Amniotic epithelial cell (primary cell): ENCODE measurements at places on chromosomes 3 and 15.
A peak's percentile ranks its signal among the peaks of the same experiment; 100 is the strongest.

DNA sequence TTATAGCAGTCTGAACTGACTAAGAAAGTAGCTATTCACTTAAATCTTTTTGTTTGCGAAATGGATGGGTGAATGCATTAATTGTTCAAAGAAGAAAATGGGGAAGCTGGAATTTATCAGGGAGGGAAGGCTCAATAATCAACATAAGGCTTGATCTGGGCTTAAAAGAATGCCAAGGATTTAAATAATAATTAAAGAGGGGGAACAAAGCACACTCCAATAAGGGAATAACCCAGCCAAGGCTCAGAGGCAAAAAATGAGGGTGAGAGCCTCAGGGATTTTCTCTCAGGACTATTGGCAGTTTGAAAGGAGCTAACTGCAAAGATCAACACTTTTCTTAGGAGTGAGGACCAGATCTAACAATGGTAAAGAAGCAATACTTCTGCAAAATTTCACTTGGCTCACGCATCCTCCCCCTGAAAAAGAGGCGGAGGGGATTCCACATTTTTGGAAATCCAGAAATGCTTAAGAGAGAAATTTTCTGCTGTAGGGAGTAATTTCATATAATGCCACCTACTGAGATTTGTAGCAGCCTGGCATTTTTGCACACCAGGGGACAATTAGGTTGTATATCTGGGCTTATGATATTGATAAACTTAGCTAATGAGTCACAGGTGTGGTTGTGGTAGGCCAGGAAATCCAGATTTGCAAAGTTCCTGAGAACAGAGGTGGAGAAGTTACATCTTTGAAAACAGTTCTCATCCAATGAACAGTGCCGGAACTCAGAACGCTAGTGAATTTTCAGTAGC lies 405.1 kb downstream of the TUSC7 start:
- DNase-seq: no peak

DNA sequence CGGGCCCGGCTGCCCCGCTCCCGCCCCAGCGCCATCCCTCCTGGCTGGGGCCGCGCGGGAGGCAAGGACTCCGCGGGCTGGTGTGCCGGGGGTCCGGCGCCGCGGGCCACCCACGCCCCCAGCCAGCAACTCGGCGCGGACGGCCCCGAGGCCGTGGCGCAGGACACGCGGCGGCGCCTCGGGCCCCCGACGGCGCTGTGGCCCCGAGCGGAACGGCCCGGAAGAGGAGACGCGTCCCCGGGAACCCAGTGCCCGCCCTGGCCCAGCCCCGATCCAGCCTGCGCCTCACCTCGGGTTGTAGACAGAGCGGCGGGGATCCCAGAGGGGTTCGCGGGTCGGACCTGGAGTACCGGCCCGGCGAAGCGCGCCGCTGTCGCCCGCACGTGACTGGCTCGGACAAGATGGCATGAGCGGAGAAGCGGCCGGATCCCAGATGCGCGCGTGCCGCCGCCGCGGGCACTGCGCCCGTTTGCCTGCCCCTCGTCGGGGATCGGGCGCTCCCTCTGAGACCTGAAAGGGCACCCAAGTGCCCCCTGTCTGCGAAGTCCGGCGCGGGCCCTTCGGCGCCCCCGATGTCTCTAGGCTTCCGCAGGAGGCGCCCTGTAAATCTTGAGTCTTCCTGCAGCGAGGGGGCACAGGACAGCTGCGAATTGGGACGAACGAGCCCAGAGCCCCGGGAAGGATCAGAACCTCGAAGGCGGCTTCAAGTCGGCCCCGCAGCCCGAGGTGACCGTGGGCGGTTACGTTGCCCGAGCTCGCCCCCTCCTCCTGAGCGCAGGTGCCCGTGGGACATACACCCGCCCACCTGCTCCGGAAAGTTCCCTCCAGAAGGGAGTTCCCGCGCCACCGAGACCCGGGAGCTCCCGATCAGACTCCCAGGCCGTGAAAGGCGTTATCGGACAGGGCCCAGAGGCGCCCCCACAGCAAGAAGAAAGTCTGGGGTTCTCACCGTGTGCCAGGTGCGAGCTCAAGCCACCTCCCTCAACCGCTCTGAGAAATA lies 598 bp upstream of the SFMBT1 start:
- no peak for DNase-seq

DNA sequence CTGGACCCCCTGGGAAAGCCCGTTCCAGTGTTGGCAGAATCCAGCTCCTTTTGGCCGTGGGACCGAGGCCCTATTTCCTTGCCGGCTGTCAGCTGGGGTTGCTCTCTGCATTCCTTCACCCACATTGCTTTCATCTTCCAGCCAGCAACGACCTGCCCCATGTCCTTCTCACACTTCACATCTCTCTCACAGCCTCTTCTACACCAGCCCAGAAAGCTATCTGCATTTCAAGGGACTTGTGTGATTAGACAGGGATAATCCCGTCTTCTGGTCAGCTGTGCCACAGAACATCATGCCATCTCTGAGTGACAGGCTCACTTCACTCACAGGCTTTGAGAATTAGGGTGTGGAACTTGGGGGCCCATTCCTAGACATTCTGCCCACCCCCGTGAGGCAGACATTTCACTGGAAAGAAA lies 16.4 kb downstream of the EFCC1 start:
- no peak for DNase-seq

DNA sequence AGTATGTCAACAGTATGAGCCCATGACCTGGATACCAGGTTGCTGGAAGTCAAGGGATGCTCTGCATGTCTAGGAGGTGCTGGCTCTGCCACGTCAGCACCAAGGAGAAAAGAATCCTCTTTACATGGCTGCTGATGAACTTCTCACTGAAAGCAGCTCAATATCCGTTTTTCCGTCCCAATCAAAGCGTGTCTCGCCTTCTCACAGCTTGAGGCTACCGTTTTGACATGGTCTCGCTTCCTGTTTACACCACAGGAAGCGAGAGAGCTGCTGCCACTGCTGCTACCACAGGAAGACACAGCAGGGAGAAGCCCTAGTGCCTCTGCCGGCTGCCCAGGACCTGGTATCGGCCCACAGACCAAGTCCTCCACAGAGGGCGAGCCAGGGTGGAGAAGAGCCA lies 27.3 kb downstream of the STARD5 start:
- no peak for DNase-seq

- no peak for DNase-seq
Observed at GRCh38 chr15:55513152-55513551, 5.1 kb upstream of the DNAAF4 start.

GRCh38 chr3:97686258-97686657 lies 78.3 kb upstream of the ARL6 start:
- DNase-seq: no peak

DNA sequence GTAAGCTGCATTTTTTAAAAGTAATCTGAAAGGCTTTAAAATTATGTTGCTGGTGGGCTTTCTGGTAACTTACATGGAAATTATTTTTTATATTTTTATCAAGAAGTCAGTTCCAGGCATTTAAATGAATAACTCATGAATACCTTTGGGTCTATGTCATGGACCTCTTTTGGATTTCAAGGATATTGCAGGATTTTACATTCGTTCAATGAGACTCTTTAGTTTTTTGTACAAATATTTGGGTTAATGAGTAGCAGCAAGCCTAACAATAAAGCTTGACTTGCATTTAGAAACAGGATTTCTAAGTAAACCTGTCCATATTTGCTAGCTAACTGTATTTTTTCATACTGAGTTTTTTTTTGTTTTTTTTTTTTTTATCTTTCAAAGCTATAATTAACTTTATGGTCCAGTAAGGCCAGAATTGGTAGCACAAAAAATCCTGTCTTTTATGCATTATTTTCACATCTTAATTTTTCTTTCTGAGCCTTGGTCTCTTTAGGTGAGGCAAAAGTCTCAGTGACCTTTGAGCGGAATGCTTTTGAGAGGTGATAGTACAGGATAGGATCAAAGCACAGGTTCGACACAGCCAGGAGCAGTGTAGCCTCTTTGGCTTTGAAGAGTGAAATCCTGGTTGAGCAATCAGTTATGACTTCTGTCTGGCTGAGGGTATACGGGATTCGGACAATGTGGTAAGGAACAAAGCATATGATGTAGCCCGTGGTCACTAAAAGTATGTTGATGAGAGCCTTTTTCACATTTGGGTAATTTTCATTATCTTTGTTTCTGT lies 4.8 kb downstream of the GPR171 start:
- peak; percentile 18 for DNase-seq

DNA sequence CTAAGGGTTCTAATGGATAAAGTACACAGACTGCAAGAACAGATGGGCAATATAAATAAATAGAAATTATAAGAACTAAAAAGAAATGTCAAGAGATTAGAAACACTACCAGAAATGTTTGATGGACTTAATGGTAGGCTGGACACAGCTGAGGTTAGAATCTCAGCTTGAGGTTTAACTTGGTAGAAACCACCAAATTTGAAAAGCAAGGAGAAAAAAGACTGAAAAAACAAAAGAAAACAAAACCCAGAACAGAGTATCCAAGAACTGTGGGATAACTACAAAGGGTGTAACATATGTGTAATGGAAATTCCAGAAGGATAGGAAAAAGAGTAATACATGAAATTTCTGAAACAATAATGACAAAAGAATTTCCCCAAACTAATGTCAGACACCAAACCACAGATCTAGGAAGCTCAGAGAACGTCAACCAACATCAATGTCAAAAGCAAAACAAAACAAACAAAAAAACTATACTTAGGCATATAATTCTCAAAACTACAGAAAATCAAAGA lies 35.0 kb downstream of the RFX7 start:
- DNase-seq: no peak

DNA sequence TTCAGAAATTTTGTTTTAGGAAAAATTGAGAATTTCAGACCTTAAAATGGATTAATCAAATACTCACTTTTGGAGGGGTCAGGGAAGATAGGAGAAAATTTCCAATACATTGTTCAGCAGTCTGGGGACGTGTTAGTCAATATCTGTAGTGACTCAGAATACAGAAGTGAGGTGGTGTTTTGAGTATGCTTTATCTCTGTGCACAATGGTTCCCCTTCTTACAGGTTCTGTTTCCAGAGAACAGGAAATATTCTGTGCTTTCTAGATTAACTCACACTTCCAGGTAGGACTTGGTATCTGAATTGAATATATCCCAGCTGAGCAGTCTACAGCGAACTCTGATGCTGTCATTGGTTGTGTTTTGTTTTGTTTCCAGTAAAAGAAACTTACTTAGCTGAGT lies 30.7 kb upstream of the CCDC54 start:
- DNase-seq: no peak

DNA sequence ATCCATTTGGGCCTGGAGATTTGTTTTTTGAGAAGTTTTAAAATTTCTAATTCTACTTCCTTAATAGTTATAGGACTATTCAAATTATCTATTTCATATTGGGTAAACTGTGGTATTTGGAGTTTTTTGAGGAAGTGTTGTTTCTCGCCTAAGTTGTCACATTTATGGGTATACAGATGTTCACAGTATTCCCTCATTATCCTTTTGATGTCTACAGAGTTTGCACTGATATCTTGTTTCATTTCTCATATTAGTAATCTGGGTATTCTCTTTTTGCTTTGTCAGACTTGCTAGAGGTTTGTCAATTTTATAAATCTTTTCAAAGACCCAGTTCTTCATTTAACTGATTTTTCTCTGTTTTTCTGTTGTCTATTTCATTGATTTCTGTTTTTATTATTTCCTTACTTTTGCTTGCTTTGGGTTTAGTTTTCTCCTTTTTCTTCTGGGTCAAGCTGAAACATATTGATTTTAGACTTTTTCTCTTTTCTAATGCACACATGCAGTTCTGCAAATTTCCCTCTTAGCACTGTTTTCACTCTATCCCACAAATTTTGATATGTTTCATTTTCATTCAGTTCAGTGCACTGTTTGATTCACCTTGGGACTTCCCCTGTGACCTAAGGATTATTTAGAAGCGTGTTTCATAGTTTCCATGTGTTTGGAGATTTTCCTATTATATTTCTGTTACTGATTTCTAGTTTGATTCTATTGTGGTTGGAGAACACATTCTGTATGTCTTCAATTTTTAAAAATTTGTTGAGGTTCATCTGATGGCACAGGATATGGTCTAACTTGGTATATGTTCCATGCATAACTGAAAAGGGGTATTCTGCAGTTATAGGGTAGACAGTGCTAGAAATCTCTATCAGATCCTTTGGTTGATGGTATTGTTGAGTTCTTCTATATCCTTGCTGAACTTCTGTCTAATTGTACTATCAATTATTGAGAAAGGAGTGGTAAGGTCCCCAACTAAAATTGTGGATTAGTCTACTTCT lies 79.6 kb downstream of the SUMF1 start:
- no peak for DNase-seq

GRCh38 chr15:67920524-67921240 lies 80.8 kb upstream of the RNU6-1 start:
- no peak for DNase-seq

GRCh38 chr3:36196058-36196457 lies 184.2 kb upstream of the STAC start:
- DNase-seq: no peak

GRCh38 chr3:38560996-38561717 lies 65.0 kb downstream of the EXOG start:
- DNase-seq: no peak

- DNase-seq: no peak
Observed at GRCh38 chr3:82033186-82033585, 271.7 kb upstream of the GBE1 start.

GRCh38 chr15:47820057-47820746 lies 102.9 kb downstream of the SEMA6D start:
- peak; percentile 93 for DNase-seq
